ENCODE measurements at places on chromosomes 3 and 15.

GRCh38 chr15:48541341-48542278 lies 103.9 kb downstream of the FBN1 start:
- no peak overlapping the region for H3K27ac ChIP-seq
- H3K4me1 ChIP-seq: no peaks in the 10 kb centered on the region
- no peak for DNase-seq

DNA sequence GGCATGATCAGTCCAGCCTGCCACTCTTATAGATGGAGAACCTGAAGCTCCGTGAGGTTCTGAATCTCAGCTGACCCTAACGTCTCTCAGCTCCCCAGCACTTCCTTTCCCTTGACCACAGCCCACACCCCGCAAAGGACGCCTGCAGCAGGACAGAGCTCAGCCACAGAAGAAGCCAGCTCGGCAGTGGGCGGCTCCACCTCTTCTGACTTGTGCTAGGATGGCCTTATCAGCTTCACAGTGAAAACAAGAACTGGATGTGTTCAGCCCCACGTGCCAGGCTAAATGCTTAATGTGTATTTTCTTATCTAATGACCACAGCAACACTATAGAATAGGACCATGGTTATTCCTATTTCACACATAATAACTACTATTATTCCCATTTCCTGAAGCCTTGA lies 127.6 kb downstream of the ARNT2 start:
- H3K4me1 ChIP-seq: no peaks in the 10 kb centered on the region
- no peak overlapping the region for H3K27ac ChIP-seq
- H3K36me3 ChIP-seq: no peaks in the 10 kb centered on the region
- DNase-seq: no peak

- H3K27ac ChIP-seq: no peak overlapping the region
- no peak for DNase-seq
- H3K4me1 ChIP-seq: no peaks in the 10 kb centered on the region
- no peaks in the 10 kb centered on the region for H3K36me3 ChIP-seq
Measured at GRCh38 chr3:47932421-47932820, 83.8 kb downstream of the MAP4 start.

- no peak overlapping the region for H3K27ac ChIP-seq
- H3K27me3 ChIP-seq: no peaks in the 10 kb centered on the region
- no peak for DNase-seq
- no peak overlapping the region for H3K4me3 ChIP-seq
- no peaks in the 10 kb centered on the region for H3K36me3 ChIP-seq
- no peaks in the 10 kb centered on the region for H3K4me1 ChIP-seq
Measured at GRCh38 chr3:178795349-178795748, 259.1 kb downstream of the KCNMB2 start.

- no peaks in the 10 kb centered on the region for H3K36me3 ChIP-seq
- no peak overlapping the region for H3K4me3 ChIP-seq
- H3K27me3 ChIP-seq: no peaks in the 10 kb centered on the region
- H3K4me1 ChIP-seq: no peaks in the 10 kb centered on the region
Measured at GRCh38 chr3:182716114-182716688, 77.1 kb upstream of the ATP11B start.

- no peaks in the 10 kb centered on the region for H3K36me3 ChIP-seq
- H3K4me3 ChIP-seq: no peak overlapping the region
- H3K4me1 ChIP-seq: no peaks in the 10 kb centered on the region
- DNase-seq: no peak
- H3K27me3 ChIP-seq: no peaks in the 10 kb centered on the region
- H3K27ac ChIP-seq: no peak overlapping the region
Measured at GRCh38 chr3:184734903-184735701, 23.2 kb upstream of the MAGEF1 start.

GRCh38 chr3:13647298-13648059 lies 98.6 kb downstream of the FBLN2 start:
- H3K4me3 ChIP-seq: no peak overlapping the region
- DNase-seq: no peak
- no peaks in the 10 kb centered on the region for H3K36me3 ChIP-seq
- H3K27ac ChIP-seq: no peak overlapping the region
- H3K27me3 ChIP-seq: no peaks in the 10 kb centered on the region

- DNase-seq: no peak
- no peaks in the 10 kb centered on the region for H3K4me1 ChIP-seq
- H3K27ac ChIP-seq: no peak overlapping the region
- no peaks in the 10 kb centered on the region for H3K36me3 ChIP-seq
Measured at GRCh38 chr3:46405301-46406019, 1.4 kb downstream of the CCR5AS start.

- H3K4me1 ChIP-seq: no peaks in the 10 kb centered on the region
- H3K27me3 ChIP-seq: no peaks in the 10 kb centered on the region
- no peaks in the 10 kb centered on the region for H3K36me3 ChIP-seq
- H3K27ac ChIP-seq: no peak overlapping the region
Measured at GRCh38 chr3:4292301-4292700, 10.9 kb upstream of the SETMAR start.

DNA sequence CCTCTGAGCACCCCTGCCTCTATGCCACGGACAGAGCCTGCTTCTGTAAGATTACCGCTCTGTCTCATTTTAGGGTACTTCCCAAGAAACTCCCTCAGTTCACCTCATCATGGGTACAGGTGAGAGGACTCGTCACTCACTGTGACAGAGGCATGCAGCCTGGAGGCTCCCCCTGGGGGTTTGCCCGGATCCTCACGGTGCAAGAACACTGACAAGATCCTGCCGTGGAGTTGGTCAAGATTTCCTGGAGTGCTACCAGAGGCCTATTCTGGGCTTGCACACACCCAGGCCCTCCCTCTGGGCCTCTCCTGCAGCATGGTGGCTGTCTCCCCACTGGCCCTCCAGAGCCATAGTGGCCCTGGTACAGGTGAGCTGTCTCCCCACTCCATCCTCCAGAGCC lies 103.1 kb upstream of the TNIK start:
- peaks cover 2% of the 10 kb centered on the region for H3K4me1 ChIP-seq
- DNase-seq: no peak
- H3K36me3 ChIP-seq: no peaks in the 10 kb centered on the region
- no peak overlapping the region for H3K27ac ChIP-seq
- H3K4me3 ChIP-seq: no peak overlapping the region

All from iPS DF 6.9 (cell line).